ENCODE measurements at places on chromosomes 2 and 18. TPM values are rescaled to one million over a fixed set of nuclear protein-coding genes. Genes with fewer than 3 reads are reported as not detected.

- DNase-seq = no peak
- H3K27ac ChIP-seq = no peak overlapping the region
- no peaks in the 10 kb centered on the region for H3K36me3 ChIP-seq
- 0 out of 2 replicates have a peak, but pooled peaks cover 11% of the 10 kb centered on the region for H3K4me1 ChIP-seq
- H3K4me3 ChIP-seq = no peak overlapping the region
Measured at GRCh38 chr18:5534845-5535244, 9.0 kb downstream of the EPB41L3 start.

- H3K36me3 ChIP-seq = no peaks in the 10 kb centered on the region
- no peak for DNase-seq
Measured at GRCh38 chr18:6405237-6406074, 9.3 kb downstream of the L3MBTL4 start.

GRCh38 chr2:32063310-32064020, at the start of gene SPAST:
Gene SPAST, plus strand, starts transcription at chr2:32063556. Its CDS starts 276 bp downstream, at chr2:32063832.
- H3K4me1 ChIP-seq = peaks cover 8% of the 10 kb centered on the region
- peak within 1 kb of the TSS; percentile 96 for H3K27ac ChIP-seq
- H3K4me3 ChIP-seq = peak within 1 kb of the TSS; percentile 88
- DNase-seq = peak; percentile 99

- no peak overlapping the region for H3K27ac ChIP-seq
- H3K36me3 ChIP-seq = no peaks in the 10 kb centered on the region
- no peak for DNase-seq
- H3K4me3 ChIP-seq = no peak overlapping the region
- H3K4me1 ChIP-seq = no peaks in the 10 kb centered on the region
Measured at GRCh38 chr2:183594150-183594549, 469.9 kb downstream of the NUP35 start.

FHL2 gene
- 35.7 TPM for total RNA-seq

DNA sequence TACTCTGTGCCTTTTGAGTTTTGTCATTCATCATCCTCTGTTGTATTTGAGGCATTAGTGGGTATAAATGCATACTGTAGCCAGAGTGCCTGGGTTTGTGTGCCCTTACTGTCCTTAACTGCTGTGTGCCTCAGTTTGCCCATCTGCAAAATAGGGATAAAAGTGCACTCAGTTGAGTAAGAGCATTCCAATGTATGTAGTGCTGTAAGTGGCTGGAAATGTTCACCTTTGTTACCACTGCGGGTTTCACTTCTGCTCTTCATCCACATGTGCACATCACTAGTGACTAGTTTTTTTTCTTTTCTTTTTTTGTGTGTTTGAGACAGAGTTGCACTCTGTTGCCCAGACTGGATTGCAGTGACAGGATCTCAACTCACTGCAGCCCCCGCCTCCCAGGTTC, 39.9 kb downstream of the PLEKHB2 start:
- no peaks in the 10 kb centered on the region for H3K27me3 ChIP-seq
- no peaks in the 10 kb centered on the region for H3K4me1 ChIP-seq
- DNase-seq = no peak
- H3K4me3 ChIP-seq = no peak overlapping the region
- no peak overlapping the region for H3K27ac ChIP-seq

- no peak overlapping the region for H3K27ac ChIP-seq
- H3K36me3 ChIP-seq = no peaks in the 10 kb centered on the region
- no peaks in the 10 kb centered on the region for H3K27me3 ChIP-seq
- H3K4me3 ChIP-seq = no peak overlapping the region
- DNase-seq = no peak
- H3K4me1 ChIP-seq = no peaks in the 10 kb centered on the region
Measured at GRCh38 chr2:234292205-234292961, 204.5 kb downstream of the ARL4C start.

Data from GM23338 (cell line).